ENCODE measurements at places on chromosomes 3 and 15.

- DNase-seq: no peak
These were observed 62.5 kb upstream of the EPHB3 start for GRCh38 chr3:184498986-184499606.

GRCh38 chr3:88713233-88713691 lies 394.2 kb upstream of the EPHA3 start:
- DNase-seq: no peak

DNA sequence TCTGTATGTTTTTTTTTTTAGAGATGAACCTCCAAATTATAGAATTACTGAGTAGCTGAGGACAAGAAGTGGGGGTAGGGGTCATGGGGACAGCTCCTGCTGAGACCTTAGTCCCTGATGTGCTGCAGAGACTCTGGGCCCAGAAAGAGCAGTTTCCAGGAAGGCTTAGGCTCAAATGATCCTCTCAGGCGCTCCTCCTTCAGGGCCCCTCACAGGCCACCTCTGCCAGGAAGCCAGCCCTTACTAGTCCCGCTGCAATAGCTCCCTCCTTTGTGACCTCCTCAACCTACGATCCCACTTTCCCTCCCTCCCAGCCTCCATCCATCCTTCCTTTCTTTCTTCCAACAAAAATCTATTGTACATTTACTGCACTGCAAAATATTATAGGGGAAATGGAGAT lies 24.6 kb downstream of the SLC28A1 start:
- DNase-seq: no peak

- DNase-seq: no peak
These were observed 82.3 kb downstream of the LRTM1 start for GRCh38 chr3:54845551-54845950.

DNA sequence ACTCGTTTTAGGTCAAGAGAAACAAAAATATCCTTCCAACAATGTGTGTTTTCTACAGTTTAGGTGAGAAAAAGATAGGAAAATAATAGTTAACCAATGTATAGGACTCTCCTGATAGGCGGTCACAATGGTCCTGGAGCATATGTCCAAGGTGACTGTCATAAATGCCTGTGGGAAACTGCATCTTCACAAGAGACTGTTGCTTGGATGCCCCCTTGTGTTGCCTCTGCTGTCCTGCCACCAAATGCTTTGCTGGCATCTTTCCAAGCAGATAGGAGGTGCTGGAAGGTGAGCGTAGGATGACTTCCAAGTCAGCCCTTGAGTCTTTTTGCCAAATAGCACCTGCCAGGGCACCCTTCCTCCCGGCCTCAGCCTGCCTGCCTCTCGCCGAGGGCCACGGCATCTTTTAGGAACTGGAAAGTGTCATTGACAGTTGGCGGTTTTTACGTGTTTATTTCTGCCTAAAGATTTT lies 24.1 kb upstream of the SACM1L start:
- peak; percentile 60 for DNase-seq

- DNase-seq: no peak
These were observed 242.3 kb downstream of the FEZF2 start for GRCh38 chr3:62131050-62131449.

- no peak for DNase-seq
These were observed 93.3 kb downstream of the PCCB start for GRCh38 chr3:136343446-136343845.

DNA sequence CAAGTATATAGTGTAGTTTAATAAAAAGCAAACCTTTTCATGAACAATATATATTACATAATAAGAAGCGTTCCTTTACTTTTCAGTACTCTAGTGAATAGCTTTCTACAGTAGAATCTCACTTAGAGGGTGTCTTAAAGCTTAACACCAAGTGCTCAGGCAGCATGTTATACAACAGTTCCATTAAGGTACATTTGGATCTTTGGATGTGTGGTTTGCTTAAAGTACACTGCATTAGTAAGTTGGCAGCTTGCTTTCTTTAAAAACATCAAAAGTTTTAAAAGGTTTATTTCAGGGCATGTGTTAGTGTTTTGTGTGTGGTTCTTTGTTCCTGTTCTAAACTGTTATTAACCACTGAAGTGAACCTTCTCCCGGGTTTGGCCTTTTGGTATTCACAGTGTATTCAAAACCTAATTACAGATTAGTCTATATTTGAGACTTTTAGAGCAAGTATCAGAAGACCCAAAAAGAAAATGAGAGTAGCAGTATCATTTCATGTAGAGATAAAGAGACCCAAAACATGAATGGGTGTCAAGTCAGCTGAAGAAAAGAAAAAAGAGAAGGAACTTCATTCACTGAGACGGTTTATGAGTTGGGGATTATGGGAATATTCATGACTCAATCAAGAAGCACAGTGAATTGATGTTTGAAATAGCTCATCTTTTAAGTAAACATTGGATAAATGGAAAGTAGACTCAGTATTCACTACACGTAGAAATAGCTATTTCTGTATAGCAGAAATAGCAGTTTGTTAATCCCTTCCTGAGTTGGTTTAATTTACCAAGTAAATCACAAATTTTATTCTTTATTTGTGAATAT lies 93.9 kb downstream of the OPA1 start:
- no peak for DNase-seq

DNA sequence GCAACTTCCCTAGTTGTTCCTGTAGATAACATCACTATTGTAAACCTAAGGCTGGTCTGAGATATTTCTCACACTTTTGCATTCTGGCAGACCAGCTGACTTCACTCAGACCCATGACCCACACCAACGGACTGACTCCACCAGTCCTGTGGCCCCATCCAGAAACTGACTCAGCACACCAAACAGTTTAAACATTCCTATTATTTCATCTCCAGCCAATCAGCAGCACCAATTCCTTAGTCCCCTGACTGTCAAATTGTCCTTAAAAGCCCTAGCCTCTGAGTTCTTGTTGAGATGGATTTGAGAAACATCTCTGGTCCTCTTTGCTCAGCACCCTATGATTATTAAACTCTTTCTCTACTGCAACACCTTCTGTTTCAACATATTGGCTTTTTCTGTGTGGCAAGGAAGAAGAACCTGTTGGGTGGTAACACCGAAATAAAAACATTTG lies 12.2 kb upstream of the IDH2 start:
- no peak for DNase-seq

DNA sequence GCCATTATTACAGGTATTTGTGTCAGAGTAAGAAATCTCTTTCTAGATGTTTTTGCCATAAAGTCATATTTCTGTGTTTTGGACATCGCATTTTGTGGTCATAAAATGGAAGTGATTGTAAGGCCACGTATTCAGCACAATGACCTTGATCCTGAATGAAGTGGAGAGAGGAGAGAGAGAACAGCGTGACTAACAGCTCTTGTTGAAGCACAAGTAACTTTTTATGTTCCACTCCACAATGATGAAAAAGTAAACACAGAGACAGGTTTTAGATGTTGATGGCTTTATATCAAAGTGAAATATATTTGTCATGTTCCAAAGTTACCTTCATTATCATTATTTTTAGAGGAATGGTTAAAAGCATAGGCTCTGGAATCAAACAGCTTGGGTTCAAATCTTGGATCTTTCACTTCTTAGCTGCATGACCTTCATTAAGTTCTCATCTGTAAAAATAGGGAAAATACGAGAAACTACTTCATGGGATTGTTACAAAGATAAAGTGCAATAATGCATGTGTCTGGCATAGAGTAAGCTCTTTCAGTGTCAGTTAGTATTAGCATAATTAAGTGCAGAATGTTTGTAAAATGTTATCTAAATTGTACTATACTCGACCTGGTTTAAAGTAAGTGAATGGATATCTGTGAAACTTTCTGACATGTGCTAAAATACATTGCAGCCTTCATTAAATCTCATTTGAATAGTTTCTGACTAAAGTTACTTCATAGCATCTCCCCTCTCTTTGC lies 341.5 kb upstream of the DNAJC19 start:
- DNase-seq: no peak

DNA sequence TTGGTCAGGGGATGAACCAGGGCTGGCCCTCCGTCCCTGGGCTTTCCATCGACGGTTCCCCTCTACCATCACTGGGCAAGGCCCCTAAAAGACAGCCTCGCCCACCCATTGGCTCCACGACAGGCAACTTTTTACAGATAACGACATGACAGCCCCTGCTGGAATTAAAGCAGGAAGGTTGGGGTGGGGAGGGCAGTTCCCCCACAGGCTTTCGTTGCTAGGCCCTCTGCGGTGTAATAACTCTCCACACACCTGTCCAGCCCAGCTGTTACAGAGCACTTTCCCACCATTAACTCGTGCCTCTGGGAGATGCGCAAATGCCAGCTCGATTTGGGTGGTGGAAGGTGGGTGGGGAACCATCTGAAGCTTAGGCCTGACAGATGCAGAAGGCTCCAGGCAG lies 264.2 kb upstream of the TLE3 start:
- DNase-seq: peak; percentile 2

DNA sequence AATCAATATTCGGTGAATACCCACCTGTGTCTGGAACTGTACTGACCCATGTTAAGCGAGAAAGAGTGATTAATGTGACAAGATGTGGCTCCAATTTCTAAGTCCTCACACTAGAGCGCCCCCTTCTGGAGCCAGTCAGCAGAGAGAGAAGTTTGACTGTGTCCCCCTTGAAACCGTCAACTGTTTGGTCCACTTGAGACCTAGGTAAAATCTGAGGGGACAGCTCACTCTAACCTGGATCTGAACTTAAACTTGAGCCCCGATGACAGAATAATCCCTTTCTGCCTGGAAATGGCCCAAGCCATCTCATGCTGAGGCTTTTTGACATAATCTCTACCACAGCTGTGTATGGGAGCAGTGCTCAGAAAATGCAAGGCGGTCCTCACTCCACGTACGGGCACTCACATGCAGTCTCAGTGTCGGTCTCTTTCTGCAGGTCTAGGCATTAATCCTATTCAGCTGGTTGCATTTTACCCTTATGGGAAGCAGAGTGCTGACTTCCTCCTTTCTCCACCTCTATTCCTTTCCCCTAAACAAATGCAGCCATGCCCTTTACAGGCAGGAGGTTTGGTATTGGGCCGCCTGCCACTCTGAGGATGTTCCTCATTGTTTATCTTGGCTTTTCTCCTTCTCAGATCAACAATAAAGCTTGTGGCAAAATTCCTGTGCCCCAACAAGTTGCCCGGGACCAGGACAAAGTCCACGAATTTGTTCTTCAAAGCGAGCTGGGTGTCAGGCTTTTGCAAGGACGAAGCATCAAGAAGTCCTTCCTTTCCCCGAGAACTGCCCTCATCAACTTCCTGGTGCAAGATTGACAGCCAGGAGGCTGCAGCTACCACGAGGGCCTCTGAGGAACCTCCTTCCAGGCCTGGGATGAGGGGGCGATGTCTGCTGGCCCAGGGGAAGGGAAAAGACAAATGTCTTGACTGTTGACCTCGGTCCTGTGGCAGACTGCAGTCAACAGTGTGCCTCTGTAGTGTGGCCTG lies 47.5 kb upstream of the LIMD1 start:
- peak; percentile 46 for DNase-seq

DNA sequence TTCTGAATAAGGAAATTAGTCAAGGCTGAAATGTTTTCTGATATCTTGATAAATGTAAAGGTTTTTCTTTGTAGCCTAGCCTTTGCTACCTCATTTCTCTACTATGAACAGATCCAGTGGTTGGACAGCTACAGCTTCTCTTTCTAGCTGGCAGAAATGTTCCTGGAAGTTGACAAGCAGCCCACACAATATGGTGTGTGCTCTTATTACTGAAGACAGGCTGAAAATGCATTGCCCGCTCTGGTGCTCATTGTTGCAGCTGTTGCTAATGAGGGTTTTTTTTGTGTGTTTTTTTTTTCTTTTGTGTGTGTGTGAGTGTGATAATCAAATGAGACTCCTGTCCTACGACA lies 844.3 kb upstream of the SEMA6D start:
- no peak for DNase-seq

GRCh38 chr3:28673446-28673845 lies 324.8 kb upstream of the AZI2 start:
- DNase-seq: no peak

GRCh38 chr15:80744826-80745225 lies 34.3 kb upstream of the CEMIP start:
- DNase-seq: no peak

GRCh38 chr15:77816983-77817382 lies 184.3 kb upstream of the LINGO1 start:
- DNase-seq: no peak

- no peak for DNase-seq
These were observed 83.6 kb downstream of the HMG20A start for GRCh38 chr15:77504306-77504705.

DNA sequence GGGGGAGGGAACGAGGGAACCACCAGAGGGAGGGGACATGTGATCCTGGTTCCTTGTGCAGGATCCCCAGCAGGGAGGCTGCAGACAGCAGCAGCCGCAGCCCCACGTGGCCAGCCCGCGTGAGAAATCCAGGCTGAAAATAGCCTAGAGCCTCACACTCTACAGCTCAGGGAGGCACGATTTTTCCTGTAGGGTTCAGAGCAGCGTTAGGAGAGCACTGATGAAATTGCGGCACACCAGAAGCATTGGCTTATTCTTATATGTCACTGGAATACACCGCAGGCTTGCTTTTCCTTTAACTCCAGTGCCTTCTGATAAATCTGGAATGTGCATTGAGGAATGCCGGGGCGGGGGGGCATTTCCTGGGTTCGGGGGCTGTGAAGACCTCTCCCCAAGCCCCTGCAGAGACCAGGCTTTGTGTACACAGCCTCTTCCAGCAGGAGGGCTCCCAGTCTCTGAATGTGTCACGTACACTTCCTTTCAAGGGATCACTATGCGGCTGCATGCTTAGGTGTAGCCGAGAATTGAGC lies 193.0 kb downstream of the ATP10A start:
- DNase-seq: no peak

DNA sequence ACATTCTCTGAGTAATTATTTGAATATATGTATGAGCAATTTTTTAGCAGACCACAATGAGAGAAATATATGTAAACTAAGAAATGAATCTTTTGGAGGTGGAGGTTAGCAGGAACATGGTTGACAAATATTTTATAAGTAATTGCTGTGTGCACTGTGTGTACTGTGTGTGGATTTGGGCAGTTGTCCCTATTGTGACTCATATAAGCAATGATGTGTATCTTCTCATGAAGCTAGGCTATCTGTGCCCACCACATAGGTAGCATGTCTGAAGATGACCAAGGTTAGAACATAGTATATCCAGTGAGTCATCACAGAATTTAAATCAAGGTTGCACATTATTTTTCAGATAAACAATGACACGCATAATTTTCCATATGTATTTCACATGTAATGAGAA lies 713.9 kb upstream of the GBE1 start:
- DNase-seq: no peak

DNA sequence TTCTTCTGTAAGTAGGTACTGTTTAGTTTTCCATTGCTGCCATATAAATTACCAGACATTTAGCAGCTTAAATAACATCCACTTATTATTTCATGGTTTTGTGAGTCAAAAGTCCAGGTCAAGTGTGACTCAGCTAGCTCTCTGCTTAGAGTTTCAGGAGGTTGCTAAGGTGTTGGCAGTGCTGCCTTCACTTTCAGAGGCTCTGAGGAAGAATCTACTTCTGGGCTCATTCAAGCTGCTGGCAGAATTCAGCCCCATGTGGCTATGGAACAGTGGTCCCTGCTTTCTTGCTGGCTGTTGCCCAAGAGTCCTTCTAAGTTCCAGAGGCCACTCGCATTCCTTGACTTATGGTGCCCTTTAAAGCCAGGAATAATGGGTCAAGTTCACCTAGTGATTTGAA lies 4.5 kb downstream of the CFAP44 start:
- DNase-seq: no peak

DNA sequence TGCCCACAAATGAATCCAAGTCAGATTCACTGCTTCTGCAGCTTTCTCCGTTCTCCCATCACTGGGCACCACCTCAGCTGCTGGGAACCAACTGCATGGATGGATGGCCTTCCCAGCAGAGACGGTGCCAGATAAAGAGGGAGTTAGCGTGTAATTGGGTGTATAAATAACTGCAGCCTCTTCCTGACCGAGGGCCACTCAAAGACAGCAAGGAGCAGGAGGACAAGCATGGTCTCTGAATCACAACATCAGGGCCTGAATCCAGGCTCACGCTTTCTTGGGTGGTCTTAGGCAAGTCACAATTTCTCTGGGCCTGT lies 31.7 kb downstream of the TSPAN3 start:
- DNase-seq: no peak

All from activated T-cell treated with anti-CD3 and anti-CD28 coated beads, Interleukin-2, amount 50 U/mL, for 24 hours (primary cell).